ENCODE measurements at places on chromosomes 11 and 22.

DNA sequence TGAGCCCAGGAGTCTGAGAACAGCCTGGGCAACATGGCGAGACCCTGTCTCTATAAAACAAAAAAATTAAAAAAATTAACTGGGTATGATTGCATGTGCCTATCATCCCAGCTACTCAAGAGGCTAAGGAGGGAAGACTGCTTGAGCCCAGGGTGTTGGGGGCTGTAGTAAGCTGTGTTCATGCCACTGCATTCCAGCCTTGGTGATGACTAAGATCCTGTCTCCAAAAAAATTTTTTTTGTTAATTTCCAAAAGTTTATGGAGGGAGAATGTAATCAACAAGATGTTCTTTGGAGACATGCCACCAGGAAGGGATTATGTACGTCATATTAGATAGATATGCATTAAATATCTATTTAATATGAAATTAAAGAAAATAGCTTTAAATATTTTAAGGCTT, 267.5 kb downstream of the SBF2 start:
- peaks cover 5% of the 10 kb centered on the region for H3K36me3 ChIP-seq
- H3K4me3 ChIP-seq, result no peak overlapping the region

DNA sequence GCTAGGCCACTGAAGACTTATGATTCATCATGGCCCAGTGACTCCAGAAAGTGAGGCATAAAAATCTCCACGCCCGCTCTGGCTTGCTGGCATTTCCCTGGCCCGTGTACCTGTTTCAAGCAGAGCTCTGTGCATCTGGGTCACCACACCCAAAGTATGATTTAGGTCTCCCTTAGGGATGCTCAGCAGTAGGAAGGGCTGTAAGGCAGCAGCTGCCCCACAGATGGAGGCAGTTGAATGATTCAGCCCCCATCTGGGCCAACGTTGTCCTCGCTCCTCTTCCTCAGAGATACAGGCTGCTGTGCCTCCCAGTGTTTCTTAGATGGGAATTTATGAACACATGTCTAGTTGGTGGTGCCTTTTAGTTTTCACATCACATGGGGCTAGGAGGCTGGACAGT, 21.6 kb downstream of the GPR83 start:
- no peak overlapping the region for H3K27ac ChIP-seq
- H3K4me3 ChIP-seq, result no peak overlapping the region
- DNase-seq, result no peak
- H3K4me1 ChIP-seq, result no peaks in the 10 kb centered on the region
- no peaks in the 10 kb centered on the region for H3K36me3 ChIP-seq
- H3K27me3 ChIP-seq, result no peaks in the 10 kb centered on the region

DNA sequence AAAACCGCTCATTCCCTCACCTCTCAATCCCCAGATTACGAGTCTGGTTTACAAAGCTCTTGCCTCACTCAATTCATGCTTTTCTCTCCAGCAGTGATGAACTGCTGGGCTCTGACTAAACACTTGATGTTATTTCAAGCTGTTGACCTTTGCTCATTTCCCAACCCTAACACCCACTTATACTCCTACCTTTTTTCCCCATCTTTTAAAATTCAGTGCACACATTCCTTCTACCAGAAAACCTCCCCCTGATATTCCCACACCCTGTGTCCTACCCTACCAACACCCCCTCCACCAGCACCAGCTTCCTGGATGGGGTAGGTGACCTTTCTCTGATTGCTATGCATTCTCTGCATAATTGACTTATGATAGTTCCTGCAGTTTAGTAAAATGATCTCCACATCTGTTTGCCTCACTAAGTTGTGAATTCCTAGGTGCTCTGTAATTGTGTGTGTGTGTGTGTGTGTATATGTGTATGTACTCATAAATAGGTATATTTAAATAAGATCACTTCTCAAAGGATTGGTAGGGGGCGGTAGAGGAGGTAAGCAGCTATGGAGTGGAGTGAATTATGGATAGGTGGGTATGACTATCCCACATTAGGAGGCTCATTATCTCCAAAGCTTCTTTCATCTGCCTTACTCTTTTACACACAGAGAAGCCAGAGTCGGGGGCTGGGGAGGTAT, 842 bp downstream of the HEPACAM start:
- H3K4me1 ChIP-seq, result peaks cover 5% of the 10 kb centered on the region
- H3K27me3 ChIP-seq, result no peaks in the 10 kb centered on the region
- no peak for DNase-seq
- H3K4me3 ChIP-seq, result no peak overlapping the region

DNA sequence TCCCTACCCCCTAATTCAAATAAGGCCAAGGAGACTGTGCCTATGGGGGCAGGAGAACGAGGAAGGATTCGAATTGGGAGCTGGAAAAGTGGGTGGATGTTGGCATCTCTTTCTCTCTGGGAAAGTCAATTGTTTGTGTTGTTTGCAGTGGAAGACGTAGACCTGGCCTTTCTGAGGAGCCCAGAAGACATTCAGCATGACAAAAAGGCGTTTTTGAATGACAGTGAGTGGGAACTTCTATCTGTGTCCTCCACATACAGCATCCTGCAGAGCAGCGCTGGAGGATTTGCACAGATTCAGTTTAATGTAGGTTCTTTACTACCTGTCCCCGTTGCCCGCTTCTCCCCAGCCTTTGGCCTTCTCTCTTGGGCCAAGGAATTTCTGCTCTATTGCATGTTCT, 28.2 kb downstream of the HTR3B start:
- DNase-seq, result no peak
- no peak overlapping the region for H3K4me3 ChIP-seq

DNA sequence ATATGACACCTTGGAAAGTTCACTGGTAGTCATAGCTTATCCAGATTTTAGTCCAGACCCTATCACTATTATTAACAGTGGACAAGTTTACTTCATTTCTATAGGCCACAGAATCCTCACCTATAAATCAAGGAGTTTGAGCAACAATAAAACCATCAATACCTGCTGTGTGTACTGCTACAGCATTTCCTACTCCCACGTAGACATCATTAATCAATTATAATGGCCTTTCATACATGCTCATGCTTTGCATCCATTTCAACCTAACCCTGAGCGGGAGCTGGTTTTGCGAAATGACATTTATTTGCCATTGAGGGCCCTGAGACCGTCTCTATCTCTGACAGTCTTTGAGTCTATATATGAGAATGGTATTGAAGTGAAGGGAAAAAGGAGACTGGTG, 312.3 kb downstream of the FAT3 start:
- no peaks in the 10 kb centered on the region for H3K4me1 ChIP-seq
- no peak overlapping the region for H3K4me3 ChIP-seq

- no peaks in the 10 kb centered on the region for H3K36me3 ChIP-seq
- H3K27me3 ChIP-seq, result no peaks in the 10 kb centered on the region
- no peak overlapping the region for H3K4me3 ChIP-seq
- DNase-seq, result no peak
Measured at GRCh38 chr11:36373016-36374010, 77.2 kb downstream of the PRR5L start.

DNA sequence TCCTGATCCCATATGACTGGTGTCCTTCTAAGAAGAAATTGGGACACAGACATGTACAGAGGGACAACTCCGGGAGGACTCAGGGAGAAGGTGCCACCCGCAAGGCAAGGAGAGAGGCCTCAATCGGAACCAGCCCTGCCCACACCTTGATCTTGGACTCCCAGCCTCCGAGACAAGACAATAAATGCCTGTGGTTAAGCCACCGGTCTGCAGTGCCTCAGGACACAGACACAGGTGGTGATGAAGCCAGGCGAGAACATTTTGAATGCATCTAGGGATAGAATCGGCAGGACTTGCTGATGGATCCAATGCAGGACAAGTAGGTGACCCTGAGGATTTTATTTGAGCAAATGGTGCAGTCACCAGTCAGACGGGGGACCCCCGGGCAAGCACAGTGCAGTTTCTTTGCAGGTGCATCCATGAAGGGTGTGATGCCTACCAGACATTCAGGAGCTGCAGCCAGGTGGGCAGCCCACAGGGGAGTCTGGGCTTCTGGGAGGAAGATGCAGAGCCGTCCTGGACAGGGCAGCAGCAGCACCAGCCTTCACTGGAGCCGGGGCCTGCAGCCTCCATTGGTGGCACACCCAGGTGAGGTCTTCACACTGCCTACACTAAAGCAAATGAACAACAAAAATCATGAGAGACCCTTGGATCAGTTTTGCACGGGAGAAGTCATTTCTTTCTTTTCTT, 20.2 kb upstream of the SEPTIN5 start:
- DNase-seq, result no peak
- no peak overlapping the region for H3K4me3 ChIP-seq
- H3K36me3 ChIP-seq, result no peaks in the 10 kb centered on the region
- H3K4me1 ChIP-seq, result no peaks in the 10 kb centered on the region

DNA sequence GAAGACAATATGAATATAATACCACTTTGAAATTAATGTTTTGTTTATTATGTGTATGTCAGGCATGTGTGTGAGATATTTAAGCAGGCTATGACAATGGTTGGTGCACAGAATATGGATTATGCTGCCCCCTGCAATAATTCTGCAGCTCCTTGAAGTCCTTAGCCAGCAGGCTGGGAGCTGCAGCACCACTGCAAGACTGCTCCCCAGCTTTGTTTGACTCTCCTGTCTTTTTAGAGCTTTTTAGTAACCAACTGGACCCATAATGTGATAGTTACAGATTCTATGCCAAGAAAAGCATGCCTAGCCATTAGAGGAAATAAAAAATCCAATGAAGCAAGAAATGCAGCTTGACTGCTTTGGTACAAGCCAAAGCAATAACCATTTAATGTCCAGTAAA, 535.1 kb downstream of the TMEM135 start:
- H3K4me3 ChIP-seq, result no peak overlapping the region
- no peak overlapping the region for H3K27ac ChIP-seq
- no peaks in the 10 kb centered on the region for H3K36me3 ChIP-seq
- H3K27me3 ChIP-seq, result no peaks in the 10 kb centered on the region
- no peak for DNase-seq
- no peaks in the 10 kb centered on the region for H3K4me1 ChIP-seq

DNA sequence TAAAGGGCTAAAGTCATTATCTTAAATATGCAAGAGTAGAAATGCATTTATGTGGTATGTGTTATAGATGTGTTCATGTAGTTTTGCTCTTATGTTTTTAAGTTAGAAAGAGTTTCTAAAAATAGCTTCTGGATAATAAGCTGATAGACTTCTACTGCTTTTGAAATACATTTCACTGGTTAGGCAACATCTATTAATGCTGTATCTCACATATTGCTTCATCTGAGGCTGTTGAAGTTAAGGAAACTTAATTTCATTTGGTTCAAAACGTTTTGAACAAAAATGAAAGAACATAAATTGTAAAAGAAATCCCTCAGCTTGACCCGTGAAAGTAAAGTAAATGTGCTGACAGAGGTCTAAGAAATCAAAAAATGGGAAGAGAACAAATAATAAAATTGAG, 164.0 kb upstream of the CTSC start:
- H3K27ac ChIP-seq, result no peak overlapping the region
- no peaks in the 10 kb centered on the region for H3K27me3 ChIP-seq
- DNase-seq, result no peak
- H3K4me3 ChIP-seq, result no peak overlapping the region

DNA sequence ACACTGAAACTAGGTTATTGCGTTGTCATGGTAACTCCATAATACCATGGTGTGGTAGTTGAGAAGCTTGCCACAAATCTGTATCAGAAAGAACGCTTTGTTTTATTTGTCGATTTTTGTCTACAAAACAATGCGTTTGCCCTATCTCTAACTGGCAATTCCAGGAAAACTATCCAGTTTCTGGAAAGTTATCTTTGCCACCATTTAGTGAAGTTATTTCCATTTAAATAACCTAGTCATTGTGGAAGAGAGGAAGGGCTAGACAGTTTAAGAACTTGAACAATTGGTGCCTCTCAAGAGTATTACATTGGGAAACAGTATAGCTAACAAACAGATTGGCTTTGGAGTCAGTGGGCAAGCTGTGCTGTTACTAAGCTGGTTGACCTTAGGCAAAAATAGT, 7.9 kb downstream of the HSD17B12 start:
- H3K4me1 ChIP-seq, result no peaks in the 10 kb centered on the region
- no peaks in the 10 kb centered on the region for H3K27me3 ChIP-seq
- no peak for DNase-seq
- H3K4me3 ChIP-seq, result no peak overlapping the region
- no peak overlapping the region for H3K27ac ChIP-seq
- no peaks in the 10 kb centered on the region for H3K36me3 ChIP-seq

GRCh38 chr11:126311401-126312291, 7.8 kb downstream of the DCPS start:
- peaks cover 34% of the 10 kb centered on the region for H3K36me3 ChIP-seq
- no peaks in the 10 kb centered on the region for H3K4me1 ChIP-seq
- H3K27ac ChIP-seq, result no peak overlapping the region
- no peak overlapping the region for H3K4me3 ChIP-seq

DNA sequence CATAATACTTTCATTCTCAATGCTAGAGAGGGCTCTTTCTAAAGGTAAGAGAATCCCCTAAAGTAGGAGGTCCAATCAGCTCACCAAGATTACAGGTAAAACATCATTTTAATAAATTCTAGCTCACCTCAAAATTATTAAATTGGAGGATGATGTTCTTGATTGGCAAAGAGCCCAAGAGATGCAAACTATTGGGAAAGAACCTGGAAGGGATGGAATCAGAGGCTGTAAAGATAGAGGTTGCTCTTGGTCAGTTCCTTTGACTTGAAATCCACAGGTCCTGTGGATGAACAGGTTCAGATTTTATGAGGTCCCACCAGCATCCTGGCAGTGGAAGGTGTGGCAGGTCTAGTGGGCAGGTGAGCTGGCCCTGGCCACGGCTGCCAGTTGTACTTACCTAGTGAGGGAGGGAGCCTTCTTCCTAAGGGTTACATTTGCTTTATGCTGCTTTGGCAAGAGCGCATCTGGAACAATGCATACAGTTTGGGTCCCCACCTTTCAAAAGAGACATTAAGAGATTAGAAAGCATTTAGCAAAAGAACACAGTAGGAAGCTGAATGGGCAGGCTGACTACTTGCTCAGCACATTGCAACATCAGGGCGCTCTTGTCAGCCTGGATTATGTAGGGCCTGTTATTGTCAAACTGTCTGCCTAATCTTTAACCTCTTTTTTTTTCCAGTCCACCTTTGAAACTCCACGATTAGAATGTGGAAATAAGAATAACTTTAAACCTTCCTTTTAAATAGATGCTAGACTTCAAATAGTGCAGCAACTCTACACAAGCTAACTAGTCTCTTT, 97.0 kb downstream of the RDX start:
- no peaks in the 10 kb centered on the region for H3K4me1 ChIP-seq
- H3K36me3 ChIP-seq, result no peaks in the 10 kb centered on the region
- no peak for DNase-seq

GRCh38 chr11:73361953-73362776, 14.0 kb upstream of the RELT start:
- no peaks in the 10 kb centered on the region for H3K27me3 ChIP-seq
- H3K36me3 ChIP-seq, result no peaks in the 10 kb centered on the region
- no peak for DNase-seq

DNA sequence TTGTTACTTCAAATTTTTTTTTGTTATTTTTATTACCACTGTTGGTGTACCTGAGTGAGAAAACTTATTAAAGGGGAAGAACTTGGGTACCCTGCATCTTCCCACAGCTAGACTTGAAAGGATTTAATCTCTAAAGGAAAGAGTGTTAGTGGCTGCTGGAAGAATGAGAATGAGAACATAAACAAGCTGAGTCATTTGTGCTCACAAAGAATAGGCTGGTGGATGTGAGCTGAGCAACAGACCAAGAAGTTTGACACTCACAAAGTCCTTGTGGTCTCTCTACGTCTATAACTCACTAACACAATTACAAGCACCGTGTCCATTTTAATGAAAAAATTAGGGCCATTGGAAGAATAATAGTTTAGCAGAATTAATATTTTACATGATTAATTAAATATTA, 217.6 kb upstream of the ANO5 start:
- no peak overlapping the region for H3K27ac ChIP-seq
- no peaks in the 10 kb centered on the region for H3K27me3 ChIP-seq
- H3K4me3 ChIP-seq, result no peak overlapping the region

- DNase-seq, result no peak
- no peaks in the 10 kb centered on the region for H3K36me3 ChIP-seq
- no peaks in the 10 kb centered on the region for H3K4me1 ChIP-seq
- no peak overlapping the region for H3K4me3 ChIP-seq
- H3K27me3 ChIP-seq, result no peaks in the 10 kb centered on the region
Measured at GRCh38 chr11:11435635-11436034, 82.6 kb upstream of the CSNK2A3 start.

Measured in naive thymus-derived CD4-positive, alpha-beta T cell (primary cell).